Hematopoietic multipotent progenitor cell treated with erythropoietin and hydrocortisone succinate and interleukin-3 and kit ligand, for 15 days (in vitro differentiated cells): ENCODE measurements at places on chromosomes 12 and 14.

DNA sequence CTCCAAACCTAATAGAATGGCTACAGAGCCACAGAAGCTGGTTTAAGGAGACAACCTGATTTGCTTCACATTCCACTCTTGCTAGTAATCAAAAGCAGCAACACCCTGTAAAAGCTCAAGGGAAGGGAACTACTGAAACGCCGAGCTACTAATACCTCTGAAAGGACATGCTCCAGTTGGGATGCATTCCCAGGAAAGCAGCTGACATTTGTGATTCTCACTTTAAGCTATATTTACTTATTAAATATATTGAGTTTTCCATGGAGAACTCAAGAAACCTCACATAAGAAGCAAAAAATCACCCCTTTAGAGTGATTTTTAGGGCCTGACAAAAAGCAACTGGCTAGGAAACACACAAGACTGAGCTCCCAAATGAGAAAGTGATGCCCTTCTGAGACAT is 1073.0 kb upstream of the FLRT2 start:
- no peak for DNase-seq

- no peak for DNase-seq
These were observed 30.6 kb downstream of the VCPKMT start for GRCh38 chr14:50085570-50086320.

- no peak for DNase-seq
These were observed 24.5 kb upstream of the COL2A1 start for GRCh38 chr12:48028541-48029431.

DNA sequence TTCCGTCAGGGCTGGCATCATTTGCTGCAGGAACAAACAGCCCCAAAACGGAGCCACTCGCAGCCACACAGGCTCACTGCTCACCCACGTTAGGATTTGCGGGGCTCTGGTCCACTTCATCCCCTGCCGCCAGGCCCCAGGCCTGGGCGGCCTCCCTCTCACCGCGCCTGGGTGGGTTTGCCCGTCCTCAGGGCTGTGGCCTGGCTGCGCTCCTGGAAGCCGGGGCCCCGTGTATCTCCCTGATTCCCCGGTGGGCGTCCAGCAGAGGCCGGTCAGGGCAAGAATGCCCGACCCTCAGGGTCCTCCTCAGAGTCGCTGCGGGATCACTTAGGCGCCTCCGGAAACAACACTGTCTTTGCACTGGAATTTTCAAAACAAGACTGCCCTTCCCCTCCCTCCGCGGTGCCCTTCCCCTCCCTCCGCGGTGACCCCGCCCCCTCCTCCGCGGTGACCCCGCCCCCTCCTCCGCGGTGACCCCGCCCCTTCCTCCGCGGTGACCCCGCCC is 15.7 kb upstream of the FBRSL1 start:
- DNase-seq = no peak

- no peak for DNase-seq
These were observed 30.4 kb upstream of the P2RX7 start for GRCh38 chr12:121102307-121102706.

- DNase-seq = no peak
These were observed 379.5 kb downstream of the LRFN5 start for GRCh38 chr14:41986083-41986645.

GRCh38 chr14:89658977-89659670 is 242.1 kb upstream of the FOXN3 start:
- no peak for DNase-seq

DNA sequence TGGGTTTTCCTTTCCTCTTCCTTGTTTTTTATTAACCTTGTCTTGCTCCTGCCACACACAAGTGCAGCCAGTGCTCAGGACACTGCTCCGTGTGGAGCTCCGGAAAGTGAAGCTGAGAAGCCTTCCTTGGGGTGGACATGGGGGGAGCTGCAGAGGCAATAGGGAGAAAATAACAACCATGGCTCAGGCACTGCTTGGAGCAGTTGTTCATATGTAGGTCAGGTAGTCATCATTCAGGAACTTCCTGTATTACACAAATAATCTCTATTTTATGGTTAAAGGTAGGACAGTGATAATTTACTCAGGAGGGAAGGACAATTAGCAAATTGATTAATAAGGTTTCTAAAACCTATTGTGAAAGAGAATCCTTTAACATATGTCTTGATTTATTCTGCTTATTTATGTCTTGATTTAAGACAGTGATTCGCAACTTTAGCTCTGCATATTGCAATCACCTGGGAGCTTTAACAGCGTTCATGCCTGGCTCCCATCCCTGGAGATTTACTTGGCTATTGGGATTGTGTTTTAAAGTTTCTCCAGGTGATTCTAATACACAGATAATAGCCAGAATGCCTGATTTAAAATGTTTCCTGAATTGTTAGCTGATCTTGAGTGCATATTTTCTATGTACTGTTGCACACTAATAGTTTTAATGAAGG is 92.1 kb downstream of the ETV6 start:
- DNase-seq = no peak

DNA sequence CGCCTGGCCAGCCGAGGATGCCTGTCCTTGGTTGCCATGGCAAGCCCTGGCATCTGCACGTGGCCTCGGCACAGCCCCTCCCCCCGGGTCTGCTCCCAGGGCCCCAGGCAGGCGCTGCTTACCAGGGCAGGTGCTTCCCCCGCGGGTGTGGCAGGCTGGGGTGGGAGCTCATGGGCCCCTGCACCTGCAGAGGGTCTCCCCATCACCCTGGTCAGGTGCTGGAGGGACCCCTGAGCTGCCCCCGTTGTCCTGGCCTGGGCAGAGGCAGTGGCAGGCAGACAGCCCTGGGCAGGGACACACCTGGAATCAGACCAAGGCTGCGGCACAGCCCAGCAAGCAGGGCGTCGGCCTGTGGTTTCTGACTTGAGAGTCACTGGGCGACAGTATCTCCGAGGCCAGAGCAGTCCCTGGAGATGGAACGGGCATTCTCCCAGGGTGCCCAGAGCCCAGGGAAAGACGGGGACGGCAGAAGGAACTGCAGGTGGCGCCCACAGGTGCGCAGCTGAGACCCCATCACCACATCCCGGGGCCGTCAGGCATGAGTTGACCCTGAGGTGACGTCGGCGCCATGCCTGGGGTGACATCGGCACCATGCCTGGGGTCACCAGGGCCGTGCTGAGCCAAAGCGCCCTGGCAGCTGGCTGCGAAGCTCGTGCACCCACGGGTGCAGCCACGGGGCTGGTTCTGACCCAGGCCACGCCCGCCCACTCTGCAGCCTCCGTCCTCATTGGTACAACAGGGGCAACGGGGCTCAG is 56.1 kb upstream of the FBRSL1 start:
- DNase-seq = no peak

DNA sequence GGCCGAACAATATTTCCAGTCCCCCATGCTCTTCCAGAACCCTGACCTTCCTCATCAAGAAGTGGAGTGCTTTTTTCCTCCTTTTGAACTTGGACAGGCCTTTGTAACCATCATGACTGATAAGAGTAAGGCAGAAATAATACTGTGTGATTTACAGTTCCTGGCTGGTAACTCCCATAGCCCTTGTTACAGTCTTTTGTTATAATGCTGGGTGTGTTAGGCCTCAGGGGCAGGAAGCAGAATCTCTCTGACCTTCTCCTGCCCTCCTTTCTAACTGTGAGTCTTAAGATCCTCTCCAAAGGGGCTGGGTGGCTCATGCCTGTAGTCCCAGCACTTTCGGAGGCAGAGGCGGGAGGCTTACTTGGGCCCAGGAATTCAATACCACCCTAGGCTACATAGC is 59.5 kb downstream of the BCAT1 start:
- no peak for DNase-seq

DNA sequence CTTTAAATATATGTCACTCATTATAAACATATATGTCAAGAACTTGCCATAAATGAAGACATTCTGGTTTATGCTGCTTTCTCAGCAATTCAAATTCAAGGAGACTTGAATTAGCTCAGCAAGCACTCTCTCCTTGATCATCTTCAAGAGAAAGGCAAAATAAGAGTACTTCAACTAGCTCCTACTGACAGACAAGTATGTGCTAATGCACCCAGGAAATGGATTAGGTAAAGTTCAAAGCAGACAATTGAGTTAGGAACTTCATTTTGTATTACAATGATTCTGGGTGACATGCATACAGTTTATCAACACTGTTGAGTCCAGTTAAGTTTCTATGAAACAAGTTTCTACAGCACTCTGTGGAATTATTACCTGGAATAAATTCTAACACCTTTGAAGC is 455.9 kb upstream of the USP15 start:
- DNase-seq = no peak

DNA sequence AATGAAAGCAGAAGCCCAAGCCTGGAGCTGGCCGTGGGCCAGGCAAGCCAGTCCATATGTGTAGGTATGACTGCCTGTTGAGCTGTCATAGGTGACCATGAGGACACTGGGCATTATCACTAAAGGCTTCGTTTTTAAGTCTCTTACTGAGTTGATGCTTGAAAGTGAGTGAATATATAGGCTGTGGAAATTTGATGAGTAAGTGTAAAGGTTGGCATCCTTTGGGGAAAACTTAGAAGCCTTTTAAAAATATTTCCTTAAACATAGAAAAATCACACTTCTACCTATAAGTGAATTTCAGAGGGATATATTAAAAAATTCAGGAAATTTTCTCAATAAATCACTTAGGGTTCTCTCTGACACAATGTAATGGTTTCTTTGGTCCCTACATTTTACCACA is 396.5 kb downstream of the FOXG1 start:
- no peak for DNase-seq

DNA sequence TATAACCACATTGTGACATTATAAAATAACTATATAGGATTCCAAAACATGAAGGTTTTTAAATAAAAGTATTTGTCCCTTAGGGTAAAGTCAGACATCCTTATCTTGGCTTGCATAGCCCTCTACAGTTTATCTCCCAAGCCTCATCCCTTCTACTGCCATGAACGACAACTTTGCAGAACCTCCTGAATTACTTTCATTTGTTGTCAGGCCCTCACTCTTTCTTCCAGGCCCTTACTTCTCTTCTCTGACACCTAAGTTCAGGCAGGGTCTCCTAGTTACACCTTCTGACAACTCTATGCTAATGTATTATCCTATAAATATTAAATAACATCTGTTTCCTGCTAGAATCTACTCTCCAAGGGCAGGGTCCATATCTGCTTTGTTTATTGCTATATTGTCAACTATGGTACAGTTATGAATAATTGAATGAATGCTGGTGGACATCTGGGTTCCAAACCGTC is 115.7 kb upstream of the MDM1 start:
- DNase-seq = peak; percentile 30

DNA sequence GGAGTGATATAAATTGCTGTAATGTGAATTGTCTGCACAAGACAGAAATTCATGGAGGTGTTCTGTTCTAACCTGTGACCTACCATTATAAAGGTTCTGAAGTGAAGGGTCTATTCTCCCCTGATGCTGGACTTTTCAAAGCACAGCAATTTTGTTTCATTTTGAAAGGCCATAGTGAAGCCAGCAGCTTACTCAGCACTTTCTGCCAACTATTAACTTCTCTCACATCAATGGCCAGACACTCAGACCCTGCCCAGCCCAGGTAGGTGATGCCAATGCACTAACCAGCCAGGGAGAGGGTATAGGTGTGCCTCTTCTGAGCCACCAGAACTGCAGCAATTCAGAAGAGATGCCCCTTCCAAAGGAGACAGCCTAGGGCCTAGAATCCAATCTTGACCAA is 43.9 kb downstream of the SLC15A4 start:
- DNase-seq = no peak
